DMS153 (cell line): ENCODE measurements at places on chromosomes 12 and 14.
A peak's percentile ranks its signal among the peaks of the same experiment; 100 is the strongest.

DNA sequence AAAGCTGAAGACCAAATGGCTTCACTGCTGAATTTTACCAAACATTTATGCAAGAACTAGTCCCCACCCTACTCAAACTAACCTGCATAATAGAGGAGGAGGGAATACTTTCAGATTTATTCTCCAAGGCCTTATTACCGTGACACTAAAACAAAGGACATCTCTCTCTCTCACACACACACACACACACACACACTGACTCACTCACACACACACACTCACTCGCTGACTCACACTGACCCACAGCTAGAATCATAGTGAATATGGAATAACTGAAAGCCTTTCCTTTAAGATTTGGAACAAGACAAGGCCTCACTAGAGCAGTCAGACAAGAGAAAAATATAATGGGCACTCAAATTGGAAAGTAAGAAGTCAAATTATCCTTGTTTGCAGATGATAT lies 1014.1 kb downstream of the TMTC2 start:
- no peak for DNase-seq

DNA sequence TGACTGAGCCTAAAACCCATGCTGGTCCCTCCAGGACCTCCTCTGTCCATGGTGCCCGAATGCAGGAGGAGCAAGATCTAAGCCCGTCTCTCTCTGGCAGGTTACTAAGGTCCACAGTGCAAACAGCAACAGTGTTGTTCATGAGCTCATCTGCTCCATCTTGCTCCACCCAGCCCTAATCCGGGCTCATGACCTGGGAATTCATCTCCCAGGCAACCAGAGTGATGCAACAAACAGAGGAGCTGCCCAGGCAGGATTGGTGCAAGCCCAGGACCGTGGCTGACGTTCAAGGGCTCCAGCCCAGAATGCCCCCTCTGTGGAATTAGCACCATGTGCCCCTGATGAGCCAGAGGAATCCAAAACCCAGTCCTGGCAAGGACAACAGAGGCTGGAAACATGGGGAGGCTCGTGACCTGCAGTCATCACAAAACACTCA lies 29.9 kb downstream of the HSPB8 start:
- DNase-seq, result peak; percentile 91

- no peak for DNase-seq
Measured at GRCh38 chr12:66548338-66549049, 130.4 kb downstream of the GRIP1 start.

DNA sequence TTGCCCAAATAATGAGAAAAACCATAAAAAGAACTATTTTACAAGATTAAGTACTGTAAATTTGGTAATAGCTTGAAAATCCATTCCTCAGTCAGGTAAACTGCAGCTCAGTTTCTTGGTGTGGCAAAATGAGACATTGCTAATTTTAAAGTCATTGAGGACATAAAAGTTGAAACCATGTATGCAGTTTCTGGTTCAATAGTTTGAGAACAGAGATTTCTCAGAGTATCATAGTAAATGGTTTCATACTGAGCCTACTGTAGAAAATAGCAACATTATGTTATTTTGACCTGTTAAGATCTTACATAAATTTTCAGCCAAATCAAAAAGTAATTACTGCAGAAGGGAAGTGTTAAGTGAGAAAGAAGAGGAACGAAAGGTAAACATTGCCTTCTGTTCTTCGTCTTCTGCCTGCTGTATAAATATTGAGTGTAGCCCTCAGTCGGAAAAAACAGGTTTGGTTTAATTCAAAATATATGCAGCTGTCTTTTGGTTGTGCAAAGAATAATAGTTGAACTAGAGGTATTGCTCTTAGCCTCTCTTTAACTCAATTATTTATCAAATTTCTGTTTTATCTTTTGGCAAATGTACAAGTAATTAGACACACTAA lies 119.6 kb downstream of the SYNE2 start:
- DNase-seq, result peak; percentile 33

- DNase-seq, result no peak
Measured at GRCh38 chr12:24907464-24907863, 41.4 kb downstream of the BCAT1 start.

DNA sequence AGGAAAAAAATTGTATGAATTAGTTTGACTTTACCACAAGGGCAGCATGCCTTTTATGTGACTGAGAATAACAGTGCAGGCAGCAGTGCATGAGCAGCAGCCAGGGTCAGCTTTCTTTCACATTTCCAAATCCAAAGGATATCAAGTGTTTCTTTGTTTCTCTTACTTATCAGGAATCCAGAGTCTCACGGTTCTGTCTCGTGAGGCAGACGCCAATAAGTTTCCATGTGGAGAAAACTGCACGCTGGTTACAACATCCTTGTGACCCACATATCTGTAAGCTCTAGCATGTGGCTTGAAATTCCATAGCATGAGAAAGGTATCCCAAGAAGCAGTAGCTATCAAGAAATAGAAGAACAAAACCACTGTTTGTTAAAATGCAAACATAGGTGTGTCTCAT lies 27.6 kb downstream of the GALNT4 start:
- DNase-seq, result no peak
